ENCODE measurements at places on chromosomes 5 and 9. TPM values are rescaled to one million over a fixed set of nuclear protein-coding genes. Genes with fewer than 3 reads are reported as not detected.

- no peak for DNase-seq
Measured at GRCh38 chr9:129033216-129033615, 3.2 kb upstream of the MIGA2 start.

DNA sequence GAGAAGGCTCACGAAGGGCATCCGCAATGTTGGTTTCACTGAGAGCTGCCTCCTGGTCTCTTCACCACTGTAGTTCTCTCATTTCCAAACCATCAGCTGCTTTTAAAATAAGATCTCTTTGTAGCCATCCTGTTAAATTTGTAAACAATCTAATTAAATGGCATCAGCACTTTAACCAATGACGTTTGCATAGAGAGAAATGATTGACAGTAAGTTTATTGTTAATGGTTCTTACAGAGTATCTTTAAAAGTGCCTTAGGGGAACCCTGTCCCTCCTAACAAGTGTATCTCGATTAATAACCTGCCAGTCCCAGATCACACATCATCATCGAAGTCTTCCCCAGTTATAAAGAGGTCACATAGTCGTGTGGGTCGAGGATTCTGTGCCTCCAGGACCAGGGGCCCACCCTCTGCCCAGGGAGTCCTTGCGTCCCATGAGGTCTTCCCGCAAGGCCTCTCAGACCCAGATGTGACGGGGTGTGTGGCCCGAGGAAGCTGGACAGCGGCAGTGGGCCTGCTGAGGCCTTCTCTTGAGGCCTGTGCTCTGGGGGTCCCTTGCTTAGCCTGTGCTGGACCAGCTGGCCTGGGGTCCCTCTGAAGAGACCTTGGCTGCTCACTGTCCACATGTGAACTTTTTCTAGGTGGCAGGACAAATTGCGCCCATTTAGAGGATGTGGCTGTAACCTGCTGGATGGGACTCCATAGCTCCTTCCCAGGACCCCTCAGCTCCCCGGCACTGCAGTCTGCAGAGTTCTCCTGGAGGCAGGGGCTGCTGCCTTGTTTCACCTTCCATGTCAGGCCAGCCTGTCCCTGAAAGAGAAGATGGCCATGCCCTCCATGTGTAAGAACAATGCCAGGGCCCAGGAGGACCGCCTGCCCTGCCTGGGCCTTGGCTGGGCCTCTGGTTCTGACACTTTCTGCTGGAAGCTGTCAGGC lies 16.6 kb downstream of the SQSTM1 start:
- DNase-seq = no peak

The TLR4 gene
- 7.9 TPM for total RNA-seq

DNA sequence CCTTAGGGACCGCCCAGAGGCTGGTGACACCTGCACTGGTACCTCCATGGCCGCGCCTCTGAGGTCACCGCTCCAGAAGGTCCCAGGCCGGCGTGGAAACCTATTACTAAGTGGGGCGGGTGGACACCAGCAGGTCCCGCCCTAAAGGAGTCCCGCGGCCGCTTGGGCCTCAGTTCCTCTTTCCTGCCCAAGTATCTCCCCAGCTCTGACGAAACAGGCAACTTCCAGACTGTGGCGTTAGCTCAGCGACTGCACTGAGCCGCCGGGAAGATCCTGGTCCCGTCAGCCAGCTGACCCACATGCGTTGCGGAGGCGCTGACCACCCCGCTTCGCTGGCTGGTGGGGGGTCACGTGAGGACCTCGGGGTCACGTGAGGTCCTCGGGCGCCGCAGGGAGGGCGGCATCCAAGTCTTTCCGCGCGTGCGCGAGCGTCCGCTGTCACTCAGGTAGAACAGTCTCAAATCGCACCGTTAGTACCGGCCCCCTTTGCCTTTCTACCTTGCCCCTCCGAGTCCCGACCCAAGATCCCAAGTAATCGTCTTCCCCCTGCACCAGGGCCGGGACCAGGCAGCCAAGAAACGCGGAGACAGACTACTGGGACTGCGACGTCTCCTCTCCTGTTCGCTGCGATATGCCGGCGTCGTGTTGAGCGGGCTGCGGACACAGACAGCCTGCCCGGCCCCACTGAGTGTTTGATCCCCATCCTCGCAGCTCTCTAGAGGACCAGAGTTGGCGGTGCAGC lies 53.7 kb upstream of the KDM4C start:
- peak; percentile 73 for DNase-seq

GRCh38 chr9:106468431-106468830 lies 394.5 kb upstream of the ZNF462 start:
- no peak for DNase-seq

DNA sequence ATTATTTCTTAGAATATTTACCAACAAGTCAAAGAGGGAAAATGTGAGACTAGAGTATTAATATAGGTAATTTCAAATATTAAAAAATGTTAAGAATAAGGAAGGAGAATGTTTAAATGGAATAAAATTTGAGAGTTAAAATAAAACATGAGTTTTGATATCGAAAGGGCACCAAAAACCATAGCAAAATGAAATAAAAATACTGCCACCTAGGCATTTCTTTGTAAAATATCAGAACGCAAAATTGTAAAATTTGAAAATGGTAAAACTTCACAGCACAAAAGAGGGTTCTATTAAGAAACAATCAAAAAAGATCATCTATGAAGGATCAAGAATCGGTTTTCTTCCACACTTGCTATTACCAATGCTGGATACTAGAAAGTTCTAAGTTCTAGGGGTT lies 418.3 kb downstream of the TAF11L14 start:
- no peak for DNase-seq

DNA sequence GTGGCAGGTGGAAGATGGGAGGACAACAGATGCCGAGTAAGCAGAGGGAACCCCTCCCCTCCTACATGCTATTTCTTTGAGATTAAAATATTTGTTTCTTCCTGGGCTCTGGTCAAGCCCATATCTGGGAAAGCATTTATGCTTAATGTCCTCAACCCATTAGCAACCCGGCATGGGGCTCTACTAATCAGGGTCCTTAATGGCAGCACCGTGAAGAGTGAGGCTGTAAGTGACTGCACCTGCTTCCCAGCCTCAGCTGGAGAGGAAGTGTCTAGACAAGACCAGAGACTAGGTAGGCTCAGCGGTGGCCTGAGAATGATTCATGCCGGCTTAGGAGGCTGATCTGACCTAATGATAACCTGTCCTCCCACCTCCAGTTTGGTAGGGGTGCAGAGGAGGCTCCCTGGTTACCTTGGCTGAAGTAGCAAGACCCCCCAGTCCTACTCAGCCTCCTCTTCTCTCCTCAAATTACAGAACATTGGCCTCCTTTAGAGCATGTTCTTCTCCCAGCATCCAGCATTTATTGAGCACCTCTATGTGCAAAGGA lies 61.3 kb upstream of the HSPA9 start:
- DNase-seq = no peak

The ADAMTSL2 gene
- total RNA-seq = 8.1 TPM

The ECSCR gene
- total RNA-seq = not detected

The CENPP gene
- total RNA-seq = 8.4 TPM

The SARDH gene
- 70.3 TPM for total RNA-seq

DNA sequence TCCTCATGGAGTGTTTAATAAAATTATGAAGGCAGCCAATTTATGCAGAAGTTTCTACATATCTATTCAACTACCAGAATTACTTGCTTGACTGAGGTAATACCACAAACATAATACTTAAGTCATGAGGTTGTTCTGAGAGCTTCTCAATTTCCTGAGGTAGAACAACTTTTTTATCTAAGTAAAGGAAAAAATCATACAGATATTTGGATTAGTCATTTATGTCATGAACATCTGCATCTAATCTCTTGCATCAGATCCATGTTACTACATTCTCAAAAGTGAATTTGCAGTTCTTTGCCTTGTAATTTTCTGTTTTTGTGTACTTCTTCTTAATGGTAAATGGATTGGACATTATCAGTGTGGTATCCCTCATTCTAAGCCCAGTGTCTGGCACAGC lies 60.4 kb upstream of the RGMB start:
- no peak for DNase-seq
